ENCODE measurements at places on chromosomes 4 and X.

DNA sequence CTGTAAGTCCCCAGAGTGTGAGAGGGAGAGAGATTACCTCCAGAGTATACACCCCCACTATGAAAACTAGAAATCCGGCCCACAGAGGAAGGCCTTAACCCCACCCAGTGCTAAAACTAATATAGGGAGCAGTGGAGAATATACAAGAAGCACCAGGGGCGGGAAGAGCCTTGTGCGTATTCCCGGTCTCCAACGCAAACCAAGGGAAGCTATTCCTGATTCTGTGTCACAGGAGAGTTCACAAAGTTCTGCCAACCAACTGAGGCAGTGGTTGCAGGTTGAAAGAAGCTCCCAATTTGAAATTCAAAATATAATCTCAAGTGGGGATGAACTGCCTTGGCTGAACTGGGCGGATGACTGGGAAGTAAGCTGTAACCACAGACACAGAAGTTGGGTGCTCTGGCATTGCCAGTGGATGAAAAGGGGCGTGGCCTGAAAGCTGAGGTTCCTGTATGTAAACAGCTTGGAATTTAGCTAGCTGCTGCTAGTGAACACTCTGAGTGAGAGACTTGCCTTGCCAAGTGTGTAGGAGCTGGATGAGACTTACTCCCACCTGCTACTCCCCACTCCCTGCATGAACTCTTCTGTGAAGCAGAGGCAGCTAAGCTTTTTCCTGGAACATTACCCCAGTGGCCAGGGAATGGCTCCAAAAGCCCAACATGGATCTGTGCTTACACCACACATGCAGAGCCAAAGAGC, 32.7 kb downstream of the ELF2 start:
- DNase-seq: peak; percentile 60

DNA sequence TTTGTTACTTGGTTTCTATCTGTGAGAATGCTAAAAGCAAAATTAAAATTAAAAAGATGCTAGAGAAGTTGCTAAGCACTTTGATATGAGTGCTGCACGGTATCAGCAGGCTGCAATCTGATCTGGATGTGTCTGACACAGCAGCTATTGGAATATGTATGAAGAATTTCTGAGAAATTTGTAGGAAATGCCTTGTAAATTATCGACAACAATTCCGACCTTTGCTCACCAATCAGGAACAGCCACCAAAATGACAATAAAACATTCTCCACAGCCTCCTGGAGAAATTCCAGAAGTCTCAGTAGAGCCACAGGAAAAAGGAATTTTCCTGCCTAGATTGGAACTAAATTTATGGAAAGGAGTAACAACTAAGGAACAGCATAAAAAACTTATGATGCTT, 82.5 kb downstream of the TIGD2 start:
- no peak for DNase-seq

GRCh38 chr4:93960450-93960849, 131.9 kb downstream of the ATOH1 start:
- DNase-seq: no peak

DNA sequence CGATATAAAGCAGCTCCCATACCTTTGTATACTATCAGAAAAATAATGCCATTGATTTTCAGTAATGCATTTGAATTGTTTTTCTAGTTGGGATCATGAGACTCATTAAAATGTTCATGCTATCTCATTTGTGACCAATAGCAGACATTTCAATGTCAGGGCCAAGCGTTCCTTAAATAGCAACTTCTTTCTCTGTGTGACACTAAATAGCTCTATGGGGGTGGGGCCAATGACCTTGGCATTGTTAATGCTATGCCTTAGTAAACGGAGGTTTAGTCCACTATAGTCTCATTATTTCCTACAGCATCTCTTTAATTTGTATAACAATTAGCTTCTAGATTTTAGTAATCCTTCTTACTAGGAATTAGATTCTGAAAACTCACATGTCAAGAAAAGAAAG, 48.6 kb upstream of the ARHGAP24 start:
- DNase-seq: no peak

GRCh38 chrX:154058214-154058997, 38.7 kb upstream of the IRAK1 start:
- DNase-seq: no peak

- DNase-seq: no peak
Measured at GRCh38 chr4:10237131-10237530, 120.5 kb upstream of the WDR1 start.

GRCh38 chr4:8724436-8725070, 132.0 kb downstream of the CPZ start:
- DNase-seq: no peak

- peak; percentile 30 for DNase-seq
Measured at GRCh38 chrX:109600237-109600651, 24.7 kb downstream of the KCNE5 start.

GRCh38 chr4:110474481-110474880, 1.5 kb upstream of the ENPEP start:
- DNase-seq: no peak

- no peak for DNase-seq
Measured at GRCh38 chr4:42655269-42655637, 1.7 kb downstream of the ATP8A1 start.

DNA sequence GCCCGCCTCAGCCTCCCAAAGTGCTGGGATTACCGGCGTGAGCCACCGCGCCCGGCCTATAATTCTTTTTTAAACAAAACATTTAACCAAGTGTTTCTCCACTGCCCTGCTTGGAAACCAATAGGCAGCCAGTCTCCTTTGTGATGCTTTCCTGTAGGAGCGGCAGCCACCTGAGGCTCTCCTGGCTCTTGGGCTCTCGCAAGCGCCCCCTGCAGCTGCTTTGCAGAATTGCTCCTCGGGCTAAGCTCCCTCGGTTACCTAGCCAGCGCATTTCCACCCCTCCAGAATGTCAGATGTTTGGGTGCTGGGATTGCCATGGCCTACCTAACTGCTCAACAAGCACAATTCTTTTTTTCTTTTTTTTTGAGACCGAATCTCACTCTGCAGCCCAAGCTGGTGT, 7.7 kb downstream of the S100P start:
- no peak for DNase-seq

- peak; percentile 72 for DNase-seq
Measured at GRCh38 chr4:139666735-139667281, 1.2 kb downstream of the MGST2 start.

GRCh38 chrX:153771415-153772315, 7.6 kb downstream of the PLXNB3 start:
- DNase-seq: no peak

DNA sequence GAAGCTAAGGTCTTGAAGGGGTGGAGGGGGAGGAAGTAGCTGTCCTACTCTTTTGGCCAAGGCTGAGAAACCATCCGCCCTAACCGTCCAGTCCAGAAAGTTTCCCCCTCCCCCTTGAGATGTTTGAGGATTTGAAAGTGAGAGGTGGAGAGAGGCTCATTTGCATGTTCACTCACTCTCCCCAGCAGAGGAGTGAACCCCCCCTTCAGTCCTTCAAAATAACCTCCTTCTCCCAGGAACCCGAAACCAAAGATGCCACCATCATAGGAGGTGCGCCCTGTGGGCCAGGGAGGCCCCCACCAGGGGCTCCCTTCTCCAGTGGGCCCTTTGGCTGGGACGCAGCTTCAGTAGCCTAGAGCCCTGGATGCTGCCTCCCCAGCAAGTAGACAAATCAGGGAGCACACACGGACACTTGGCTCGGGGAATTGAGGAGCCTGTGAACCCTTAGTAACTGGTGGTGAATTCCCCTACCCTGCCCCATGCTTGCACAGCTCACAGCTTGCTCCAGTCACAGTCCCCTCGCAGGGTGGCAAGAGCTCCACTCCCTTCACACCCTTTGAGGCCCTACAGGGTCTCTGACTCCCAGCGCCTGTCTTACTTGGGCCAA, 25.6 kb downstream of the ELF4 start:
- no peak for DNase-seq

DNA sequence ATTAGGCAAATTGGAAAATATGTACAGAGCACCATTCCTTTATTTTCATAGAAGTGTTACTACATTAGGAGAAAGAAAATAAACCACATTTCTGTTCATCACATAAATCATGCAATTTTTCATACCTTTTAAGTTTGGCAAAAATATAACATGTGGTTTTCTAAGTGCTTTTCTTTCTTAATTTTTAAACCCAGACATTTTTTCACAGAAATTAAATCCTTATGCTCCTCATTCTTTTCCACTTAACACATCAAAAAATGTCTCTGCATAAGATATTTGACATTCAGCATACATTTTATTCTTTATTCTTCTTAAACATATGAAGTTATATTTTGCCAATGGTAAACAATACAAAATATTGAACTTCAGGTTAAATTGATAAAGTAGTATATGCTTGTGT, 826.6 kb upstream of the SLIT2 start:
- DNase-seq: no peak

GRCh38 chrX:119734897-119735339, 23.5 kb upstream of the SOWAHD start:
- DNase-seq: no peak

GRCh38 chr4:155722816-155723499, 35.9 kb upstream of the GUCY1B1 start:
- peak; percentile 9 for DNase-seq

GRCh38 chr4:139582044-139582443, 26.0 kb upstream of the SETD7 start:
- no peak for DNase-seq

- peak; percentile 31 for DNase-seq
Measured at GRCh38 chr4:139609647-139610046, 53.6 kb upstream of the SETD7 start.

DNA sequence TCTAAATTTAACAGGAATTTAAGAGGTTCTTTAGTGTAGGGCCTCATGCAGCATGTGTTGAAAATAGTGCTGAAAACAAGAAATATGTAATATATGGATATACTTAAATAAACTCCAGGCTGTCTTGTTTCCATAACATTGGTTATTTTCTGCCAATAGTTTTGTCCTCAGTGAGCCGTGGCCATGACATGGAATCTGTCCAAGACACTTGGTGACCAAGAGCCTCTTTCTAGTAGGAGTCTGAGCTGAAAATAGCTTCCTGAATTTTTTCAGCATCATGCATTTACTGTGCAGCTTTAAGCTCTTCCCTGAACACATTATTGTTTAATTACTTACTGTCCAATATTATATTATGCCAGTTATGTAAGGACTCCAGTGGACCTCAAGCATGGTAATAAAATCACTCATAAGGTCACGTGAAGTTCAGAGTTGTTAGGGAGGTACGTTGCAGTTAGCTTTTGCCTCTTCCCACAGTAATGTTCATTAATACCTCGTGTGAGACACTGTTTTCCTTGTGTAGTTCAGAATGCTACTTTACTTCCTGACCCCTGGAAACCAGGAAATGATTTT, 488.2 kb downstream of the GRID2 start:
- DNase-seq: no peak

GRCh38 chrX:108699368-108699767, 37.0 kb downstream of the IRS4 start:
- peak; percentile 43 for DNase-seq

- no peak for DNase-seq
Measured at GRCh38 chrX:23369027-23369426, 34.4 kb downstream of the PTCHD1 start.

DNA sequence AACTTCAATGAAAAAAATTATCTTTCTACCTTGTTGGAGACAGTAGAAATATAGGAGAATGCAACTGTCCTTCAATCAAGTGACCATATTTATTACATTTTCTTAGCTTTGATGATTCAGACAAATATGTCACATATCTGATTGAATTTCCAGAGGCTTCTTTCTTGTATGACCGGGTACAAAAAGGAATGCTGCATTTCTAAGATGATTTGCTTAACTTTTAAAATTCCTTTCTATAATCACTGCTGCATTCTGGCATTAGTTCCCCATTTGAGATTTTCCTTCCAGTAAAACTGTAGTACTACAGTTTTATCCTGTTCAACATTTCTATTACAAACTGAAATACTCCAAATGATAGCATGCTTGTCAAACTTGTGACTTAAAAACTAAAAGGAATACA, 5.2 kb downstream of the MFSD8 start:
- peak; percentile 5 for DNase-seq

GRCh38 chr4:164648151-164648848, 105.6 kb upstream of the SMIM31 start:
- peak; percentile 5 for DNase-seq

DNA sequence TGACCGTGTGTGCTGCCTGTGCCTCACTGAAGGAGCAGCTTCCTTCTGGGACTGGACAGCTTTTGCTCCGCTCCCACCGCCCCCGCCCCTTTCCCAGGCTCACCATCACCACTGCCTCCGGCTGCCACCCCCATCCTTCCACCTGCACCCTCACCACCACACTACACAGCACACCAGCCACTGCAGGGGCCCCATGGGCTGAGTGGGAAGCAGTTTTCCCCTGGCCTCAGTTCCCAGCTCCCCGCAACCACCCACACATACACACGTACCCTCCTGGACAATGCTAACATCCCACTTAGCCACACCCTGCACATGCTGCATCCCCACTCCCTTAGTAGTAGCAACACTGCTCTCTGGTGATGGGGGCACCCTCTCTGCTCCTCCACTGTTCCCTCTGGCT, 29.6 kb upstream of the COX18 start:
- DNase-seq: no peak

DNA sequence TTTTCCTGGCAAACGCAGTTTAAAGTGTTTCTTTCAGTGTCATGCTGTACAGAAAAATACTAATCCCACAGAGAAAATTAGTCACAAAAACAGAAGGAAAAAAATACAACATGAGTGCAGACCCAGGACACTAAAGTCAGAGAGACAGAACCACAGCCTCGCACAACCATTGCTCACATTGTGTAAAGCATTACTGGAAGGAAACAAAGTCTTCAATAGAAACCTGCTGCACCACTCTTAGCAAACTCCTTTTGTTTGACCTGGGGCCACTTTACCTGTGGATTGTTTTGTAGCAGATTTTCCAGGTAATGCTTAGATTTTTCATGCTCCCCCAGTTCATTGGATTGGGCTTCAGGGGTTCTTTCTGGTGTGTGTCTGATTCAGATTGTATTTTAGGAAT, 131.8 kb upstream of the TMLHE start:
- no peak for DNase-seq

GRCh38 chr4:60757986-60758680, 442.0 kb upstream of the ADGRL3 start:
- DNase-seq: peak; percentile 47

DNA sequence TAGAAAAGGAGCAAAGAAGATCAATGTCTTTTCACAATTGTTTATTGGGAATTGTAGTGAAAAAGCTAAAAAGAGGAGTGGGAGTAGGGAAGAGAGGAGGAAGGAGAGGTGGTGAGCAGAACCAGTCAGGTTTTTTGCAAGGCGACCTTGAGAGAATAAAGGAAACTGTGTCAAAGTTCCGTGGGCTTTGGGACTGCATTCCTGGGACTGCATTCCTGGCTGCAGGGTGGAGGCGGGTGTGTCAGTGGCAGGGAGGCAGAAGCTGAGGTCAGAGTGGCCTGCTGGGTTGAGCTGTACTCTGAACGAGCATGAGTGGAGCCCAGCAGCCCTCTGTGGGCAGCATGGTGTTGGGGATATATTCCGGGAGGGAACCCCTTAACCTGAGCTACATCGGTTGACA, 66.8 kb upstream of the UCP1 start:
- DNase-seq: peak; percentile 31

DNA sequence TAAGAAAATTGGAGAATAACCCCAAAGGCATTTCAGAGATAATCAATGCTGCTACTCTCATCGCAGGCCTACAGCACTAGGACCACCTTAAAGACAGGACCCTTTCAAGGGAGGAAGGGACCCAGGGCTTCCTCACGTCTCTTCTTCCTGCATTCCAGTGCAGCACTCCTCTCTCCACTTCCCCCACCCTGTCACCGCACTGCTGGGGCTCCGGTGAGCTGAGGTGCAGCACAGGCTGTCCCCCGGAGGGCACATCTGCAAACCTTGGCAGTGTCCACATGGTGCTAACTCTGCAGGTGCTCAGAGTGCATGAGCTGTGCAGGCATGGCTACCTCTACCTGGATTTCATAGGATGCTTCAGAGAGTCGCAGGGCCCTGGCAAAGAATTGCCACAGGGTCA, 305.6 kb downstream of the DCHS2 start:
- DNase-seq: no peak
